Suppressor macrophage treated with lipopolysaccharide for 1 hour (primary cell): ENCODE measurements at places on chromosomes 2 and 18.

DNA sequence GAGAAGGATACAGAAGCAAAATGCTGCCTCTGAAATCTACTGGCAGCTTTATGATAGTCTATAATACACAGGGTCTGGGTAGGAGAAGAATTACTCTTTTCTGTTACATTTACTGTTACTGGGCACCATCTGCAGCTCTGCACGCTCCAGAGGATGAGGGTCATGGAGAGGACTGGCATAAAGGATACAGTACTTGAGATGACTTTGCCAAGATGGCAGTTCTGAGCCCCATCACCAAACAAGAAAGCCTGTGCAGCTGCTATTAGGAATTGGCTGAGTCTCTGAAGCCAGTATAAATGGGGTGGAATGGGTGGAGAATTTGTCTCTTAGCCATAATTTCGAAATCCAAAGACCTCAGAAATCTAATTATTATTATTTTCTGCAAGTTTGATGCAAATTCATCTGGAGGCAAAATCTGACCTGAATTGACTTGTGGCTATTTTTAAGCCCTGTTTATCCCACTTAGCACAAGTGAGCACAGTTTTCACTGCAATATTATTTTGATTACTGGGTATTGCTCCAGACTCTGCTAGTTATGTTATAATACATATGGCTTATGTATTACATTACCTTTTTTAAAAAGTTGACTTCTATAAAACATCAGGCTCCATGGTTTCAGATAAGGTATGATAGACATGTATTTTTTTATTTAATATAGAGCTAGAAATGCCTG is 579.5 kb downstream of the MBD2 start:
- no peak for DNase-seq

GRCh38 chr18:48138210-48138609 is 207.8 kb upstream of the SMAD2 start:
- DNase-seq = no peak

DNA sequence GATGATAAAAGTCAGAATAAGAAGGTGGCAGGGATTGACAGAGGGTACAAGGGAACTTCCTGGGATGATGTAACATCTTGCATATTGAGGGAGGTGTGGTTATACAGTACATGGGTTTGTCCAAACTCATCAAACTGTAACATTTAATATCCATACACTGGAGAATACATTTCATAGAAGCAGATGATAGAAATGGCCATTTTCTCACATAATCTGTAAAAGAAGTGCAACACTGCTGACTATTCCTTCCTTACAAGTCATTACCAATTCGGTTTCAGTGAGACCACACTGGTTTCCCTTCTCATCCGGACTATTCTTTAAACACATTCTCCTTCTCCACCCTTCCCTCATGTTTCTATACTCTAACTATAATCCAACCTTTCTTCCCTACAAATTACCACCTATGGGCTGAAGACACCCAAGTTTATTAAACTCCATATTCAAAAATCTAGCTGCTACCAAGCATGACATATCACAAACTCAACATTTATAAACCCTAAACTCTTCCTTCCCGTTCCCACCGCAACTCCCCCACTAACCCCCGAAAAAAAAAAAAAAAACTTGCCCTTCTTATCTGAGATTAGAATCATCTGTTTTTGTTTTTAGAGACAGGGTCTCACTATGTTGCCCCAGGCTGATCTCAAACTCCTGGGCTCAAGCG is 1.6 kb downstream of the COX7A2L start:
- DNase-seq = peak; percentile 31

- no peak for DNase-seq
Observed at GRCh38 chr2:72414137-72414760, 266.6 kb upstream of the CYP26B1 start.

GRCh38 chr18:55458456-55459203 is 129.4 kb downstream of the TCF4 start:
- no peak for DNase-seq

DNA sequence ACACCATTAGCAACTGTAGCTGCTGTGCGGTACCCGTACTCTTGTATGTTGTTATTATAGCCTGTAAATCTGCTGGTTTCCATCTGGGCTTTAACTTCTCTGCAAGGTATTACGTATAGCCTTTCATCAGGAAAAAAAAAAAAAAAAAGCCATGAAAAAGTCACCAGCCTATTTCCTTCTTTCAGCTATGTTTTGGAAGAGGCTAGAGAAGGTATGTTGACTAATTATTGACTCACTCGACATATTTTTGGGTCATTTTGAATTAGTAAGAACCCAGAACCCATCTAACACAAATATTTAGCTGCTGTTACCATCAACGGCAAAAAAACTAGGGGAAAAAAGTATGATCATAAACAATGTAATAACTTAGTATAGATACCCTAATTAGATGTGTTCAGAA is 1395.6 kb downstream of the SUCLG1 start:
- no peak for DNase-seq

DNA sequence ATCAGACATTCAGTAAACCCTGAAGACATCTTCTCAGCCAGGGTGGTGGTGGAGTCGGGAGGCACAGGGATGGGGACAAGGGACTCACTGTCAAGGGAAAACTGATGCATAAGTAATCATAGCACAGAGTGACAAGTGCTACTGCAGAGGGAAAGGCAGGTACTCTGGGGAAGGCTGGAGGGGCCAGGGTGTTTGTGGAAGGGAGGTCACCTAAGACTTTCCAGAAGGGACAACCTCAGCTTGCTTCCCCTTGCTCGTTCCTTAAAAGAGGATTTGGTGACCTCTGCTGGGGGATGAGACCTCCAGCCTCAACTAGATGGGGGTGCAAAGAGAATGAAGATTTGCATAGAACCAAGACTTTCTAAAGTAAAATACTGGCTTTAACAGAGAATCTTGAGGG is 99.5 kb downstream of the SLC4A3 start:
- no peak for DNase-seq

DNA sequence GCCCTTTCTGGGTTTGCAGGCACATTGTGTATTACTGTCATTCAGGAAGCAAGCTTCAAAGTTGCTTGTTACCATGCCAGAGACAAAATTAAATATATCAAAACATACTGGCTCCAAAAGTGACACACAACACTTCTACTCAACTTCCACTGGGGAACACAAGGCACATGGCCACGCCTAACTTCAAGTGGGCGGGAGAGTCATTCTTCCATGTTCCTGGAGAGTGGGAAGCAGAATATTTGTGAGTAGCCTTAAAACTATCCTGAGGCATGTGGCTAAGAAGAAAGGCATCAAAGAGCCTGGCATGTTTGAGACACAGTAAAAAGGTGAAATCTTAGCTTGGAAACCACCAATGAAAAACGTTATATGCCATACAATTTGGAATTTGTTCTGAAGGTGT is 90.5 kb upstream of the TACR1 start:
- no peak for DNase-seq

GRCh38 chr18:3286159-3286558 is 24.2 kb downstream of the MYL12B start:
- no peak for DNase-seq

DNA sequence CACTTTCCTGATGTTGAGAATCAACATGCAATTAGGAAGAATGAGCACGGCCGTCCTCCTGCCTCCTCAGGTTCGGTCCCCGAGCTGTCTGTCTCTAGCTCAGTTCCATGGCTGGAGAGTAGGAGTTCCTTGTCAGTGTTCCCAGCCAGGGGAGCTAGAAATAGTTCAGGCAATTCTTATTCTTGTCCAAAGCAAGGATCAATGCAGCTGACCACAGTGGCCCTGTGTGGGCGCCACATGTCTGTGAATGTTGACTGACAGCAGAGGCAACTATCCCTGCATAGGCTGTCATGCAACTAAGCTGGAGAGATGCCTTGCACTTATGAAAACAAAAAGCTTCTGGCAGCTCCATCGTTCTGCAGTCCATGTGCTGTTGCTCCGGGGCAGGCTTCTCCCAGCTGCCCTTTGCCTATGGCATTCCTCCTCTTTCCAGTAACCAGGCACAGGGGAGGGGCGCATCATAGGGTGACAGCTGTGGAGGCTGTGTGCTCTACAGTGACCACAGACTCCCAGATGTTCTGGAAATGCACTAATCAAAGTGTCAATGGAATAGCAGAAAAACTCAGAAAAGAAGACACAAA is 58.7 kb downstream of the PDCL3 start:
- DNase-seq = no peak

DNA sequence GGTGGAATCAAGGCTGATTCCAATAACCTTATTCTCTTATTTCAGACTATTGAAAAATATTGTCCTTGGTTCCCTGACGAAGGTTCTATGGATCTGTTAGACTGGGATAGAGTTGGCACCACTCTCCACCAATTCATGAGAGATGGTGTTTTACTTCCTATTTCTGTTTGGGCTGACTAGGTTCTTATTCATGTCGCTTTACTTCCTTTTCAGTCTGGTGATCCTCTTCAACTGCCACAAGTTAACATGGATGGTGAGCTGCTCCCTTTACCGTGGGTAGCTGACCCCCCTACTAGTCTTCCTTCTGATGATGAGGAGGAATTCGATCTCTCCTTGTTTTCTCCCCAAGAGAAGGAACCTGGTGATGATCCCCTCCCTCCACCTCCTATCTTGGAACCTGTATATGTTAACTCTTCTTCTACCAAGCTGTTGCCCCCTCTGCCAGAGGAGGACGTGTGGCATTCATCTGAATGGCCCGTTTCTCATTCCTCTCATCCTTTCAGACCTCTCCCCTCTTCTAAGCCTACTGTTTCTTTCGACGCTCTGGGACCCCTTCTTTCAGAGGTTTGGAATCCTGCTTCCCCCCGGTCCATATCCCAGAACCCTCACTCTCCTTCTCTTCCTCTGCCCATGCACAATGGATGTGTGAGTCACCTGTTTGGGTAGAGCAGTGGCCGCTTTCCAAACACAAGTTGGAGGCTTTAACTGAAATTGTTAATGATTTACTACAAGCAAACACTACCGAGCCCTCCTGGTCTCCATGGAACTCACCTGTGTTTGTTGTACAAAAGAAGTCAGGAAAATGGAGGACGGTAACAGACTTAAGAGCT is 13.5 kb upstream of the CNOT11 start:
- peak; percentile 57 for DNase-seq

DNA sequence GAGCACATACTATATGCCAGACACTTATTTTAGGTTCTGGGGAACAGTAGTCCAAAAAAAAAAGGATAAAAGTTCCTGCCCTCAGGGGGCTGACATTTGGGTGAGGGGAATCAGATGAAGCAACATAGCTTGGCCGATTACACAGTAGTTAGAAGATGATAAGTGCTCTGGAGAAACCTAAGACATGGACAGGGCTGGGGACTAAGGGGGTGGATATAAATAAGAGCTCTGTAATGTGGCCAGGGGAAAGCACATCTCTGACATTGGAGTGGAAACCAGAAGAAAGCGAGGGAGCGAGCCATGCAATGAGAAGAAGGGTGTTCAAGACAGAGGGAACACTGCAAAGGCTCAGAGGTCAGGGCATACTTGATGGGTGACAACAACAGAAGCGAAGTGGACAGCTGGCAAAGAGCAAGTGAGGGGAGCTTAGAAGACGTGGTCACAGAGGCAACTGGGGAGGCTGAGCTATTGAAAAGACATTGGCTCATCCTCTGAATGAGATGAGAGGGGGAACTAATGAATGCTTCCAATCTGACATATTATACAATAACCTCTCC is 11.4 kb downstream of the TMEM182 start:
- DNase-seq = no peak

DNA sequence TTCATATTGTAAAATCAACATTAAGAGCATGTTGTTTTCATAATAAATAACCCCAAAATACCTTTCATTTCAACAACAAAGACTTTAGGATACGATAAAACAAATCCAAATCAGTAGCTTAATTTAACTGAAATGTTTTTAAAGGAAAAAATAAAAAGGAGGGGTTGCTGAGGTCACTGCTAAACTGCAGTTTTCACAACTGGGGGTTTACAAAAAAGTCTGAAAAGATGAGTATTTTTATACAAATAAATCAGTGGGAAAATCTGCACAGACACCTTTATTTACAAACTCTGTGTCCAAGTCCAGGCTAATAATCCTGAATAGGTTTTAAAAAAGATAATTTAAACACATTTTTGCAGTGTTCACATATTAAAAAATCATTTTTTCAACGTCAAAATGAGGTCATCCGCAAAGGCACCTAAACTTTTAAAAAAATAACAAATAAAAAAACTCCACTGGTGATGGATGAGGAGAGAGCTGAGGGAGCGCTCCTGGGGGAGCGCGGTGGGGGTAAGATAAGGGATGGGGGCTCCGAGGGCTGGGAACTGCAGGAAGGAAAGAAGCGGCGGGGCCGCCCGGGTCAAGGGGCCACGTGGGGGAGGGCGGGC is 3.1 kb downstream of the DLX2 start:
- no peak for DNase-seq

- DNase-seq = no peak
Observed at GRCh38 chr2:83068714-83069113, 1390.4 kb downstream of the SUCLG1 start.

DNA sequence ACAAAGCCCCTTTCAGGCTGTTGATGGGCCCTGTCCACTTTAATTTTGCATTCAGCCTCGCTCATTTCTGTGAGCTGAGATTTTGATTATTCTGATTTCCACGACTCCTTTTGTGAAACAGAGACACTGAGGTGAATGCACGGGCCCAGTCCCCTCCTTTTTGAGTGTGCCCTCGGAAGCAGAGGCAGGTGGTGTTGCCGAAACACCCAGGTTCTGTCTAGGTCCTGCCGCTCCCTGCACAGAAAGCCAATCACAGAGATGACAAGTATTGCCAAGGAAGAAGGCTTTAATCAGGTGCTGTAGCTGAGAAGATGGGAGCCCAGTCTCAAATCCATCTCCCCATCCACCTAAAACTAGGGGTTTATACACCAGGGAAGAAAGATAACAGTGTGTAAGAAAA is 44.2 kb upstream of the EDAR start:
- no peak for DNase-seq

GRCh38 chr2:73031725-73032701 is 39.5 kb downstream of the SFXN5 start:
- DNase-seq = no peak

DNA sequence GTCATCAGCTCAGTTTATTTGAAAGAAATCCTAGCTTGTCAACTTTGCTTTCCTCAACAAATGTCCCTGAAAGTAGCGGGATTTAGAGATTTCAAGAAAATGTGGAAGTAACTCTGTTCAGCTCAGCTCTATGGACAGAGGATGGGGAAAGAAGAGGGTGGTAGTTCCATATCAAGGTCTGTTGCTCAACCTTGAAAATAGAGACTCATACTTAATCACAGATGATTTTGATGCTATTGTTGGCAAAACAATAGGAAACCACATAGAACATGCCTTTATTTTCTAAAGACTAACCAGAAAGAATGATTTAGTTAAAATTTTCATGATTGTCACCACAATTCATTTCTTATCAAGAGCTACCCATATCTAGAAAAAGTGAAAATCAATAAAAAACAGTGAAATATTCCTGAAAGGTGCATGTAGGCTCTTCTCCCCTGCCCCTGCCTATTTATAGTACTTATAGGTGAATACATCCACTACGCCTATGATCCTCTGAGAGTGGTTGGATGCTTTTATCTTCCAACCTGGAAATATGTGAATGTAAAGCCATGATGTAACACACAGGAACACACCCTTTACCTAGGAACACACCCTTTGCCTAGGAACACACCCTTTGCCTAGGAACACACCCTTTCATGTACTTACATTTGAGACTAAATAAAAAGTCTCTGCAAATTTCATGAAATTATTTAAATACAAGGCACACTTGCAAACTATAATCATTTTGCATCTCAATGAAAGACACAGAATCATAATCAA is 65.8 kb downstream of the ETAA1 start:
- DNase-seq = no peak

- no peak for DNase-seq
Observed at GRCh38 chr2:237626813-237627440, 460 bp upstream of the LRRFIP1 start.
